ENCODE measurements at places on chromosomes 11 and 22. TPM values are rescaled to one million over a fixed set of nuclear protein-coding genes. Genes with fewer than 3 reads are reported as not detected.

- no peaks in the 10 kb centered on the region for H3K27me3 ChIP-seq
- H3K4me3 ChIP-seq = no peak overlapping the region
- DNase-seq = peak; percentile 82
- peak overlapping the region; percentile 39 for H3K27ac ChIP-seq
- no peaks in the 10 kb centered on the region for H3K4me1 ChIP-seq
Measured at GRCh38 chr22:29799217-29799680, 32.1 kb downstream of the UQCR10 start.

DNA sequence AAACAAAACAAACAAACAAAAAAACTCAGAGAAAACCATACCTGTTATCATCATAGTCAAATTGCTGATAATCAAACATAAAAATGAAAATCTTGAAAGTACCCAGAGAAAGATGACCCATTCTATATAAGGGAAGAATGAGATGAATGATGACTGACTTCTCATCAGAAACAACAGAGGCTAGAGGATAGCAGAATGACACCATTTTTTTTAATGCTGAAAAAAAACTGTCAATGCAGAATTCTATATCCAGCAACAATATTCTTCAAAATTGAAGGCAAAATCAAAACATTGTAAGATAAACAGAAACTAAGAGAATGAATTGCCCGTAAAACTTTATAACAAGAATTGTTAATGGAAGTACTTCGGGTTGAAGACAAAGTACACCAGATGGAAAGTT lies 122.1 kb downstream of the ENTHD1 start:
- no peaks in the 10 kb centered on the region for H3K4me1 ChIP-seq
- H3K27ac ChIP-seq = no peak overlapping the region
- H3K4me3 ChIP-seq = no peak overlapping the region
- H3K36me3 ChIP-seq = no peaks in the 10 kb centered on the region
- no peaks in the 10 kb centered on the region for H3K27me3 ChIP-seq

DNA sequence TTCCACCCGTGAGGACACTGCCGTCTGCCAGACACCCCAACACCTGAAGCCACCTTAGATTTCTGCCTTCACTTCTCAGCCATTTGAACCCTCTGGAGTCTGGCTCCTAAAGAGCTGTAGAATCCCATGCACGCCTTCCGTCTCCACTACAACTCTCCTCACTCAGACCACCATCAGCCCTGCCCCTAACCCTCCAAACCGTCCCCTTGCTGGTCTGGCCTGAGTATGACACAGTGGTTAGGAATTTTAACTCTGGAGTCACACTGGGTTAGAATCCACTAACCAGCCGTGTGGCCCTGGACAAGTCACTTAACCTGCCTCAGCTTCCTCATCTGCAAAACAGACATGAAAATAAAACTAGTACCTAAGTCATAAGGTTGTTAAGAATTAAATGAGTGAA lies 3.0 kb downstream of the CNIH2 start:
- DNase-seq = no peak
- H3K4me1 ChIP-seq = peaks cover 11% of the 10 kb centered on the region
- no peak overlapping the region for H3K27ac ChIP-seq
- no peak overlapping the region for H3K4me3 ChIP-seq

SCT gene
- not detected for total RNA-seq

- no peak for DNase-seq
- no peak overlapping the region for H3K4me3 ChIP-seq
- no peaks in the 10 kb centered on the region for H3K36me3 ChIP-seq
- H3K27me3 ChIP-seq = no peaks in the 10 kb centered on the region
- no peak overlapping the region for H3K27ac ChIP-seq
Measured at GRCh38 chr22:48301421-48301820, 1526.3 kb downstream of the BRD1 start.

DNA sequence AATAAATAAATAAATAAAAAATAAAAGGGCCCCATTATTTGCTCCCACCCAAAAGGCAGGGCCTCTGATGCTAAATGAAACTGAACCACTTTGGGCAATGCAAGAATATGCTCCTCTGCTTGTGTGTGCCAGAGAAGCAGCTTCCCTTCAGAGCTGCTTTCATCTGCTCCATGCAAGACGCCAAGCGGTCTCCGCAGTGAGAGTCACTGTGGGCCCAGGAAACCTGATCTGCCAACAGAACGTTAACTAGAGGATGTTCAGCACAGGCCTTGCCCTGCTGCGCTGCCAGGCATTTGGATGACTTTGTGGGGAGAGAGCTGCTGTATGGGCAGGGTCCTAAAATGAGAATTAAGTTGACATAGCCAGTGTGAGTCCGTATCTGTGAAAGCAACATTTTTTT lies 43.7 kb upstream of the APOA1 start:
- H3K4me3 ChIP-seq = no peak overlapping the region
- no peak for DNase-seq
- no peak overlapping the region for H3K27ac ChIP-seq
- H3K36me3 ChIP-seq = no peaks in the 10 kb centered on the region
- H3K27me3 ChIP-seq = no peaks in the 10 kb centered on the region

C22orf31 gene
- not detected for total RNA-seq

- H3K4me3 ChIP-seq = peak overlapping the region; percentile 51
- no peaks in the 10 kb centered on the region for H3K27me3 ChIP-seq
- peaks cover 13% of the 10 kb centered on the region for H3K4me1 ChIP-seq
- peak overlapping the region; percentile 84 for H3K27ac ChIP-seq
- peaks cover 26% of the 10 kb centered on the region for H3K36me3 ChIP-seq
Measured at GRCh38 chr11:62854825-62855570, 15.6 kb upstream of the WDR74 start.

DEUP1 gene
- total RNA-seq = not detected

CBY1 gene
- 9.6 TPM for total RNA-seq

DNA sequence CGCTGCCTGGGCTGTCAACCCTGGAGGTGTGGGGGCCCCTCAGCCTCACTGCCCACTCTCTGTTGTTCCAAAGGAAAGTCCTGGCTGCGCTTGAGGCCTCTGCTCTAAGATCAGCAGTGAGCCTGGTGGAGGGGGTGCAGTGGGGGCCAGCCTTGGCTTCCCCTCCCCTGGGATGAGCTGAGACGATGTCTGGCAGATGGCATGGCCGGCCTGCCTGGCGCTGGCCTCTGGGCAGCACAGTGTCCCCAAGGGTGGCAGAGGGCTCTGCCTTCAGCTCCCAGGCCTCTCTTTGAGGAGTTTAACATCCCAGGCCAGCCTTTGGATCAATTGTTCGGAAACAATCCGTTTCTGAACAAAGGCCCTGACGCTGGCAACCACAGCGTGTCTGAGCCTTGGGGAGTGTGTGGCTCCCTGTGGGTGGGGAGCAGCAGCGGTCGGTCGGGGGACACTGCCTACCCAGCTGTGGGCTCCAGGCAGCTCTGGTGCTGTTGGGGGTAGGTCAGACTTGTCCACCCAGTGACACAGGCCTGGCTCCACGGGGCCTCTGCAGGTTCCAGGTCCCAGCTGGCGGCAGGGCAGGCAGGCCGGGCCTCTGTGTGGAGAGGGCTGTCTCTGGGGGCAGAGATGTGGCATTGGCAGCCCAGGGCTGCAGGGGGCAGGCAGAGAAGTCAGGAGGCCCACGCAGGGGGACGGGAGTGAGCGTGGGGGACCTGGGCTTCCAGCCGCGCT lies 12.1 kb downstream of the TSPAN4 start:
- H3K27ac ChIP-seq = no peak overlapping the region
- no peak for DNase-seq
- no peaks in the 10 kb centered on the region for H3K27me3 ChIP-seq

DNA sequence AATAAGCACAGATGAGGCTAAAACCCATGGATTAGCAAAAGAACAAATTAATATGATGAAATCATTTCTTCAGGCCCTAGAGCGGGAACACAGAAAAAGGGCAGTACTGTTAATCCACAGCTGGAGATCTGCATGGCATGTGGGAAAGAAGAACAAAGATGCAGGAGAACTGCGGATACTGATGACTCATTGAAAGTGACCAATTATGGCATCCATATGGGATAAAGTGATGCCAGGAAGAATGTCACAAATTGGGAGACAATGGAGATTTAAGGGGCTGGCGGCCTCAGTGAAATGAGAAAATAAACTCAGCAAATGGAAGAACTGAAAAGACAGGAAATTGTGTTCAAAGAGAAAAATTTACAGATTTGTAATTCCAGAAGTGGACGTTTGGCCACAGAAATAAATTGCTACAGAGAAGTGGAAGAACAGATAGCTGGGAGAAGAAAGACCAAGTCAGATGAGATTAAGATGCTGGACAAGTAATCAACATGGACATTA lies 39.4 kb downstream of the SIK3 start:
- DNase-seq = no peak
- H3K27me3 ChIP-seq = no peaks in the 10 kb centered on the region
- H3K4me3 ChIP-seq = no peak overlapping the region
- no peak overlapping the region for H3K27ac ChIP-seq
